Fibroblast of skin of right quadriceps (primary cell): ENCODE measurements at places on chromosomes 2 and 18.
A peak's percentile ranks its signal among the peaks of the same experiment; 100 is the strongest.

DNA sequence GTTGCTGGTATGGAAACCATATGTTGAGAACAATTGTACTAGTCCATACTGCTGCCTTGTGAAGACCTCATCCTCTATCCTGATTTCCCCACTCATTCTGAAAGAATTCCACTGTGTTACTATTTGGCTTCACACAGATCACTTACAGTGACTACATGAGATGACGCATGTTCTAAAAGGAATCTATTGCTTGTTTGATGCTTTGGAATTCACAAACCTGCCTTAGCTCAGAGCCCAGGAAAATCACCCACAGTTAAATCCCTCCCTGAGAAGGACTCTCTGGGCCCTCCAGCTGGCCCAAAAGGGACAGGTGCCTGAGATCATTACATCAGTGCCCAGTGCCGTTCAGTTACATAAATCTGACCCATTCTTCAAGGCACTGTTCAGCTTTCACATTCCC lies 45.3 kb downstream of the KLHL29 start:
- peak; percentile 94 for DNase-seq

DNA sequence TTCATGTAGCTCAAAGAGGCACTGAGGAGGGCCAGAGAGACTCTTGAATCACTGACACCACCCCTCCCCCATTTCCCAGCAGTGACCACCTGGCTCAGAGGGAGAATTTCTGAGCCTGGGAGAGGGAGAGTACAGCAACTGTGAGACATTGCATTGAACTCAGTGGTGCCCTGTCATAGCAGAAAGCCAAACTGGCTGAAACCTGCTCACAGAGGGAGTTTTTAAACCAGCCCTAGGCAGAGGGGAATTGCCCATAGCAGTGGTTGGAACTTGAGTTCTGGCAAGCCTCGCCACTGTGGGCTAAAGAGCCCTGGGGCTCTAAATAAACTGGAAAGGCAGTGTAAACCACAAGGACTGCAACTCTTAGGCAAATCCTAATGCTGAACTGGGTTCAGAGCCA lies 243.1 kb downstream of the ADCYAP1 start:
- no peak for DNase-seq

- no peak for DNase-seq
Observed at GRCh38 chr2:108446703-108447102, 2.3 kb upstream of the GCC2 start.

DNA sequence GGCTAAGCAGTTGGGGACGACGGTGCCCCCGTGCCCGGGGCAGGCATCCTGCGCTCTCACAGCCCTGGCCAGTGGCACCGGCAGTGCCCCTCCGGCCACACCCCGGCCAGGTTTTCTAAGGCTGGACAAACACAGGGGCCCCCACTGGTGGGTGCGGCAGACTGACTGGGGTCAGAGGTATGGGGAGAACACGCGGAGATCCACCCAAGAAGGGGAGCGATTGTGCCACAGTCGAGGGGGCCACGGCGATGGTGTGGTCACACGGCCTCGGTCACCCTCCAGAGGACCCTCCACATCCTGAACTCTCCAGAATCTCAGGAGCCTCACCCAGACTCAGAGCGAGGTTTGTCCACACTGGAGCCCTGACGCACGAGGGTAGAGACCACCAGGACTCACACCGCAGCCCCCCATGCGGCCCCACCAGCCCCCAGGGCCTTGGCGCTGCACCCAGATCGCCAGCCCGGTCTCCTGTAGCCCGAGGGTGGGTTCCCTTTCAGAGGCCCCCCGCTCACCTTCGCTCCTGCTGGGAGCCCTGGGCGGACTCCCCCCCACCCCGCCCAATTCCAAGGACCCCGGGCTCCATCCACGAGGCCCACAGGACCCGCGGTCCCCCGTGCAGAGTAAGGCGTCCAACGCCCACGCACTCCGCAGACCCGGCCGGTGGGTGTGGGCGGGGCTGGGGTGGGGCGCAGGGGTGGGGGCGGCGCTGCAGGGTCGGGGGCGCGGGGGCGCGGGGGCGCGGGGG lies 15.2 kb downstream of the PDCD1 start:
- no peak for DNase-seq

GRCh38 chr2:12074845-12075217 lies 328.4 kb downstream of the LPIN1 start:
- no peak for DNase-seq

DNA sequence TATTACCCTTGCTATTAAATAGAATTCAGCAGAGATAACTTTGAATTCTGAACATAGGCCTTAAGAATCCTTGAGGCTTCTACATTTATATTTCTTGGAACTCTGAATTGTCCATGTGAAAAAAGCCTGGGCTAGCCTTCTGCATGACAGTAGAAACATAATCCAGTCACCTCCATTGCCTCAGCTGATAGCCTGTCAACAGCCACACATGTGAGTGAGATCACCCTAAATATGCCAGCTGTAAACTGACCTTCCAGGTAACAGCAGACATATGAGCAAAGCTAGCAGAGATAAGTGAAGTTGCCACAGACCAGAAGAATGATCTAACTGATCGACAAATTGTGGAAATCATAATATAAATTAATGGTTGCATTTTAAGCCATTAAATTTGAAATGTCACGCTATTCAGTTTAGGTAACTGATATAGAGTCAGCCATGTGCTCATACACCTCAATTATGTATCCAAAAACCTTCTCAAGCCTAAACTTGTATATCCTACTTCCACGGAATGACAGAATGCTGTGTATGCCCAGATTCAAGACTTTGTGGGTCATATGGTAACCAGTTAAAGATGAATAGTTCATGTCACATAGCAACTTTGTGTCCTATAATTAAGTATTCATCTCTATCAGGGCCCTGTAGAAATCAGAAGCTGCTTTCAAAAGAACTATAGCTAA lies 48.1 kb upstream of the SETBP1 start:
- DNase-seq, result no peak

DNA sequence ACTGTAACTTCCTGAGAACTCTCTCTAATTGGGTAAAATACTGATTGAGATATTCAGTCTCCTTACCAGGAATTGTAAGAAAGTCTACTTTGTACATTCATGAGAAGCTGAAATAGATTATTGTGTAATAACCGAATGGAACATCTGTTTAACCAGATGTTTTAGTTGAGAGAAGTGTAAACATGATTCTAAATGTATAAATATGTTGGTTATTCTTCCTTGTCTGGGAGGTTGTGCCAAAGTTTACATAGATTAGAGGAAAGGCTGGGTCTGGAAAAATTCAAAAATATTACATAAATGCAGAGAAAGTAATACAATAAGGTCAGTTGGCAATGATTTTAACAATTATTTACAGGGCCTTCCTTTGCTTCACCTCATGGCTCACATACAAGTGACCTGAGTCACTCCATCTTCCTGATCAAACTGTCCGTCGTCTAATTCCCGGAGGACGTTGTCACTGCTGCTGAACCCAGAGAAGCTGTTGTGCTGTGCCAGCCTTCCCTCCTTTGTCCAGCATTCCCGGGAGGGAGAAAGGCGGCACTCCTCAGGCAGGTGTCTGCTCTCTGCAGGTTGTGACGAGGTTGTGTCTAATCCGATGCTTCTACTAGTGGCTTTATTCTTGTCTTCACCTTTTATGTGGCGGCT lies 55.9 kb downstream of the MOB4 start:
- peak; percentile 44 for DNase-seq

DNA sequence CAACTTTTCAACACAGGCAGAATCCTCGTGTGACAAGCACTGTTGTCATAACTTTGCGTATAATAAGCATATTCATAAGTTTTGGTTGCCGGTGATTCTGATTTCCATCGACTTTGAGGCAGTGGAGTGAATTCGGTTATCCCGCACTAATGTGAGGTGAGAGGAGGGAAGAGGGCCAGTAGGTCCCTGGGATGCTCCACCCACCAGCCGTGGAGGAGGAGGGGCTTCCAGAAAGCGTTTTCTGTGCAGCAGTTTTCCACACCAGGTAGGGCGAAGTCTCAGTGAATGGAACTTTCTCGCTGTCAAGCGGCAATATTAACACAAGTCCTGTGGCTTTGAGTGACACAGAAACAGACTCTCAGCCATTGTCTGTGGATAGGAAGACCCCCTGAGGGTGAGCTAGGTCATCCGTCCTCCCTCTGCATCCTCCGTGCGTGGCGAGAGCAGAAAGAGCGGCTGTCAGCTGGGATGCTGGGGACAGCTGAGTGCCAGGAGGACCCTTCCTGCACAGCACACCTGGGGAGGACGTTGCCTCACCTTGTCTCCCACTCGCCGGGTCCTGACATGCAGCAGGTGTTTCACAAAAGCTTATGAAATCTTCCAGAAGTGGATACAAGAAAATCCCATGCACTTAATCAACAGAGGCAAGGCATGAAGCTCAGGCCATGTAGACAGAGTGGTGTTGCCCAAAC lies 67.5 kb downstream of the DCDC2C start:
- DNase-seq, result no peak

- DNase-seq, result no peak
Observed at GRCh38 chr2:62222674-62223073, 26.8 kb downstream of the B3GNT2 start.

DNA sequence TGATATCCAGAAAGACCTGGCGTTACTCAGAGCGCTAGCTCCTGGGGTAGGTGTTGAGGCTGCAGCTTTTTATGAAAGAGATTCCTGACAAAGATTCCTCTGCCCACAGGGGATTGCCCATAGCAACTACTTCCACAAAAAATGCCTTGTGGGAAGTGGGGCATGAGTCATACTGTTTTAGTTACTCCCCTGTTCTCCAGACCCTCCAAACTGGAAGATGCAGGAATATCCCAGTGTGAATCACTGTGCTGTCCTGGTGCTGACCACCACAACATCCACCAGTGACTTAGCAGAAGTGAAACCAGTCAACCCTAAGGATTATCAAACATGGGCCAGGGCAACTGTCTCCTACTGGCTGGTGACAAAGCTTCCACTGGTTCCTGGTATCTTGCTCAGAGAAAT lies 61.8 kb downstream of the CDH2 start:
- peak; percentile 95 for DNase-seq

DNA sequence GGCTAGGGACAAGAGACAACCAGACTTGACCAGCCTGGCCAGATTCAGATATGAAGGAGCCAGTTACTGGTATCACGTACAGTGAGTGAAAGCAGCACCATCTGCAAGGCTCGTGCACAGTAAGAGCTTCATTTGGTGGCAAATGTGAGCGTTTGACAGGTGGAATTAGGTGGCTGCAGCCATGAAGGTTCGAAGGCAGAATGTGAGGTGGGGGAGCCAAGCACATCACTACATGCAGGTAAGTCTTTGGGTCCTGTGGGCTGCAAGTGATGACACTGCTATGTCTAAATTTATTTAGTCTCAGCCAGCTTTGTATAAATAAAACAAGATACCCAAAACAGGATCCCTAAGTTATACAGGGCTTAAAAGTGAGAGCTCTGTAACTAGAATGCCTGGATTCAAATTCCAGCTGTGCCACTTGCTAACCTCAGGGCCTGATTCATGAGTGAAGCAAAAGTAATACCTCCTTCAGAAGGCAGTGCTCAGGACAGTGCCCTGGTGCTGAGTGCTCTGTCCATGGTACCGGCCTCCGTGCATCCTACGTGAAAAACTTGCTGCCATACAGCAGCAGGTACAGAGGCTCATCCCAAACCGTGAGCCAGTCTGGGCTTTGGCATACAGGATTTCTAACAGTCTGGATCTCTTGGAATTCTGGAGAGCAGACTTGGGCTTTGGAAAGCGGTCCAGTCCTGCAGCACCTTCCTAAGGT lies 18.6 kb downstream of the DDX18 start:
- DNase-seq, result peak; percentile 24

GRCh38 chr2:198000417-198000816 lies 196.0 kb downstream of the PLCL1 start:
- DNase-seq, result no peak

- no peak for DNase-seq
Observed at GRCh38 chr2:28707592-28707991, 44.0 kb upstream of the PPP1CB start.

DNA sequence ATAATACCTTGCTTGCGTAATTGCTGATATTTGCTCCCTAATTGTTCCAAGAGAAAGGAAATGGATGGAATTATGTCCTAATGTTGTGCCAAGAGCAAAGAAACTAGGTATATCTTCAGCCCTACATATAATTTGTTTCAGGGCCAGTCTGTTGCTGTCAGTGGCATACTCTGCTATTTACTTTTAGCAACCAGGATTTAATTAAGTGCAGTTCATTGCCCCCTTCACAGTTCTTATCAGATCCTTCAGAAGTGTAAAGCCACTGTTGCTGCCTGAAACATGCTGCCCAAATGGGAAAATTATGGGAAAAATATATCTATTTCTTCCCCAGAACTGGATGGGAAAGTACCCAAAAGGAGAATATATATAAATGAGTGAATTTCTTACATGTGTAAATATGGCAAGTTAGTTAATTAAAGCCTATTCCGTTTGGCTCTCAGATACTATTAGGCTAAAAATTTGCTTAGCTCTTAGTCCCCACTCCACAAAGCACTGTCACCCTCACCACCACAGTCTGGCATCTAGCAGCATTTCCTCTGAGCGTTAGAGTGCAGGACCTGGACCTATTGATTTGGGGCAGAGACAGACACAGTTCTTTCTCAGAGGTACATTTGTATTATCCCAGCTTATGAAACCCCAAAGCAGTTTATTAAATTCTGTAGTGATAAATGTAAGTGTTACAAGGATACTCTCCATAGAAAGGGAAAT lies 72.8 kb upstream of the DTNA start:
- DNase-seq, result no peak

DNA sequence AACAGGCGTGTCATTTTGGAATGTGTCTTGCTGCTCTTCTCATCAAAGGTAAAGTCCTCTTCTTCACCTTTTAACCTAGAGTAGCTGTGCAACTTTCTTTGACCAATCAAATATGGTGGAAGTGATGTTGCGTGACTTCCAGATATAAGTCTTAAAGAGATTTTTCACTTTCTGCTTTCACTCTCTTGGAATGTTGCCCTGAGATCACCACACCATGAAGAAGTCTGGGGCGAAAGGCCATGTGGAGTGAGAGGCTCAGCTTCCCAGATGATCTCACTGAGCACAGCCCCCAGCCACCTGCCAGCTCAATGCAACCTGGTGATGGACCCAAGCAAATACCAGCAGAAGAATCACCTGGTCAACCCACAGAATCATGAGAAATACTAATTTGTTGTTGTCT lies 7.1 kb upstream of the GALNT3 start:
- DNase-seq, result no peak

- DNase-seq, result no peak
Observed at GRCh38 chr2:144006139-144006538, 513.8 kb downstream of the ZEB2 start.

- DNase-seq, result peak; percentile 60
Observed at GRCh38 chr2:158923180-158923594, 45.3 kb upstream of the TANC1 start.

DNA sequence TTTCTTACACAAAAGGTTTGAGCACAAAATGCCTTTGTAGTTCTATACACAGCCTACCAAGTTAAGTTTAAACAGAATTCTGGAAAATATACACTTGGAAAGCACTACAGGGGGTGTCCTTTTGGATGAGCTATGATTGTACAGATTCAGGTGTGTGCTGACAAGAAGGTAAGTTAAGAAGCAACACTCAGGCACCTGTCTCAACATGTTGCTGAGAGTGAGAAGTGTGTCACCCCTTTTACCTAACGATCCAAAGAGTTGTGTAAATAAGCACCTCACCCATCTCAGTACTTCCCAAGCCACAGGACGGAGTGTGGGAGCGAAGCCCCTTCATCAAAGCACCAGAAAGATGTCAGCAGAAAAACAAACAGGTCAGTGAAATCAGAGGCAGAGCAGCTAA lies 109.5 kb upstream of the DAPL1 start:
- no peak for DNase-seq
